EH (cell line): ENCODE measurements at places on chromosomes 2 and 18.

DNA sequence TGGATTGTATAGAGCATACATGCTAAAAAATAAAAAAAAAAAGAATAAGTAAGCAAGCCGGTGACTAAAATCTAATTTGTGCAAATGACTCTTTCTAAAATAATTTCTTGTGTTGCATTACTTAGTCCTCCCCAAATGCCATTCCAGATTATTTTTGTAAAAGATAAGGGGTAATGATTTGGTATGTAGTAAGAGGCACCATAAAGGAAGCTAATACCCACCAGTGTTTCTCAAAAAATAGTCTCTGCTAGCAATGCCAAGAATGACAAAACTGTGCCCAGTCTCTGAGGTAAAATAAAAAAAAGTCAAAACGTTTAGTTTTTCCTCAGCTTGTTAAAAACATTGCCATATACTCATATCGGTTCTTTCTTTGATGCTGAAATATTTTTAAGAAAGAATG, 2.7 kb downstream of the METTL5 start:
- peak; percentile 20 for DNase-seq

DNA sequence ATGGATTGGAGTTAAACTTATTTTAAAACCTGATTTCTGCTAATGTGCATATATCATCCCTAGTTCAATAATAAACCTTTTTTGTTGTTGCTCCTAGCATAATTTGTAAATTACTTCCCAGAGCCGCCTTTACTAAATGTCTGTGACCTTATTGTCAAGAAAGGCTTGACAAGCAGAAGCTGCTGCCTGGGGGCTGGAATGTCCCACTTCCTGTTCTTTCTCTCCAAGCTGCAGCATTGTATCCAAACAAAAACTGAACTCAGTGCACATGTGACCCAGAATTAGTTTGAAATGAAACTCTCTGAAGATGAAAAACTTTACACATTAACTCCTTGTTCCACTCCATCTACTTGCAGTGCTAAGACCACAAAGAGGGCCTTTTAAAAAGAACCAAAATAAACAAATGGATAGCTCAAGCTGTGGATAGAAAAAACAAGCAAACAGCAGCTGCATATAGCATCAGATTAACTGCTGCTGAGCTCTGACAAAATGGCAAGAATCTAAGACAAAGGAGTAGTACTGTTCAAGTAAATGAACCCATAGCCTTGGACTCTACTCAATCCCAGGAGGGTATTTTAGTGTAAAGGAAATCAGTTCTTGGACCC, 99.8 kb upstream of the NEUROD1 start:
- DNase-seq: peak; percentile 67

- peak; percentile 67 for DNase-seq
Measured at GRCh38 chr2:102615620-102616436, 3.5 kb upstream of the SLC9A2 start.

- DNase-seq: no peak
Measured at GRCh38 chr2:24620936-24621335, 129.9 kb downstream of the NCOA1 start.

DNA sequence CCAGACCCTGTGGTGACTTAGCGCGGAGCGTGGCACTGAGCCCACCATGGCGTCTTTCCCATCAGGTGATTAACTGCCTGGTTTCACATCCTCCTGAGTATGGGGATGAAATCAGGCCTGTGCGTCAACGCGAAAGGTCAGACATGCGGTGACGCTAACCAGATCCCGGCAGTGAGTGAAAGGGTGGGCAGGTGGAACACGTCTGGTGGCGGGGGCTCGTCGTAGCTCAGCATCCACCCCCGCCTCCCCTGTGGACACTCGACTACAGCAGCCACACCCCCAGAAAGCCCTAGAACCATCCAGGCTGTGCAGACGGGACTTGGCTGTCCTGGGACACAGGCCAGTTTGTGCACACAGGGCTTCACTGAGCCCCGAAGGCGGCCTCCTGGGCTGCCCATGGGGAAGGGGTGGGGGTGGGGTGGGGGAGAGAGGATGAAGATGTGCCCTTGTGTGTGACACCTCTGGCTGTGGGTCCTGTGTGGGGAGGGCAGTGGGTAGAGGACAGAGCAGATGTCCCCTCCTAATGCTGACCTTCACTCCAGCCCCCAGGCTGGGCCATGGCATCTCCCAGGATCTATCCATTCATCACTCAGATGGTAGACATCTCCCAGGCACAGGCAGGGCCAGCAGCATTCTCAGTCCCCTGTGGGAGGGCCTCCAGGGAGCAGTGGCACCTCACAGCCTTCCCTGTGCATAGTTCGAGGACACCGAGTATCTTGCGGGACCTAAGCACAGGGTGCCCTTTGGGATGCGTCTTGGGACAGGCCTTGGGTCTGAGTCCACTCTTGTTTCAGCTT, 27.5 kb downstream of the RAMP1 start:
- DNase-seq: no peak

DNA sequence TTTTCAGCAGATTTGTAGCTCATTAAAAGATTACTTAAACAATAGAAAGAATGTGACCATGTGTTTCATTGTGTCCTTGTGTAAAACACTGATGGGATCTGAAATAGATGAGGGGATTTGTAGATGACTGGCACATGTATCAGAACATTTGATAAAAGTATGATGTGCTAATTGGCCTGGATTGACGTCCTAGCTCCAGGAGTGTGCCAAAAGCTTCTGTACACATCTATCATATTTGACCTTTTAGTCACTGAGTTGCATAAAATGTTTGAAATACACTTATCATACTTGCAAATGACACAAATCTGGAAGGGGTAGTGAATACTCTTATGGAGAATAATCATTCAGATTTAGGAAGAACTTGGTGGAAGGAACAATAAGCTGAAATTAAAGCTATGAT, 778.5 kb downstream of the ERBB4 start:
- DNase-seq: no peak

GRCh38 chr2:60355849-60356261, 197.6 kb downstream of the BCL11A start:
- no peak for DNase-seq
